ENCODE measurements at places on chromosomes 2 and 18.

DNA sequence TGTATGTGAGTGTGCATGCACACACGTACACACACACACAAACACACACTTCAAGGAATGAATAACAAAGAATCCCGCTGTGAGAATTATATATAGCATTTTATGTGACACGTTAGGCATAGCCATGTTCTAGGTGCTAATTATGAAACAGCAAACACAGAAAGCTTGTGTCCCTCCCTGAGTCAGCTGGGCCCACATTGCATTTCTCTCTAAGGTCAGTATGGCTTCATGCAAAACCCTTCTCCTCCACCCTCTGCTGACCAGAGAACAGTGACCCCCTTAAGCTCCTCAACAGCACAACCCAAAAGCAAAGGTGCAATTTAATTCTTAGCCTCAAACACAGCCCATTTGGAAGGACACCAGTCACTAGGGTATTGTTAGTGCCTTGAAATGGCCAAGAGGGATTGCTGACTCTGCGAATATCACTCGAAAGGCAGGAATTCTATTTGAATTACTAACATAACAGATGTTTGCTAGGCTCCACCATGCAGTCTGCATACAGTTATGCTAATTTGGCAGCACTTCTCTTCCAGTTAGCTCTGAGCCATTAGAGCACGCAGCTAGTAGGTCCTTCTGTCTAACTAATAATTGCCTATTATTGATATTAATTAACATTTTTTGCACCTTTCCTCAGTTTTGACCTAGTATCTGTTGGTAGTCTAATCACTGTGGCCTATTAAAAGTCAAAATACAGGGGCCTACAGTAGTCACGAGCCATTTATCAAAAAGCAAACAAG lies 149.0 kb downstream of the LNPK start:
- DNase-seq = no peak

GRCh38 chr2:160533482-160533881 lies 39.9 kb upstream of the RBMS1 start:
- DNase-seq = no peak

DNA sequence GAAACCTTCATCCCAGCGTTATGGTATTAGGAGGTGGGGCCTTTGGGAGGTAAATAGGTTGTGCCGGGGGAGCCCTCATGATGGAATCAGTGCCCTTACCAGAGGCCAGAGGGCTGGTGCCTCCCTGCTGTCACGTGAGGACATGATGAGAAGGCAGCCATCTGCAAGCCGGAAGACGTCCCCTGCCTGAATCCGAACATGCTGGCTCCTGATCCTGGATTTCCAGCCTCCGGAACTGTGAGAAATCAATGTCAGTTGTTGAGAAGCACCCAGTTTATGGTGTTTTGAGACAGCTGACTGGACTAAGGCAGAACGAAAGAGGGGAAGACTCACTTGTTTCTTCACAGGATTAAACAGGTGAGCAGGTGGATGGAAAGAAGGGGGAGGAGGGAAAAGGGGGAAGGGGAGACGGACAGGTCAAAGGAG lies 13.0 kb upstream of the KLF11 start:
- no peak for DNase-seq

DNA sequence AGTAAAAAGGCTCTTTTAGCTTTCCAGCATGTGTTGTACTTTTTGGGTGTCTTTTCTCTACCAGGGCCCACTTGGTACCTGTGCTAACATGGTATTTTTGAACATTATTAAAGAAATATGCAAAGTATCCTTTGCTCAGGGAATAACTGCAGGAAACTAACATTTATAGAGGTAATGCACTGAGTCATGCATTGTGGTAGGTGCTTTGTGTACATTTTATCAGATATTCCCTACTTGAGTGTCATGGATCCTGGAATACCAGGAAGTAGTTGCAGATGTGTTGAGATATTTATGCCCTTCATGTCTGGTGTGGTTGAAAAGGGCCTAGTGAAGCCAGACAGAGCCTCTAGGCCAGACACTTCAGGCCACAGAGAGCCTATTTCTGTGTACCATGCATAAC lies 215.5 kb upstream of the CYRIA start:
- DNase-seq = no peak

DNA sequence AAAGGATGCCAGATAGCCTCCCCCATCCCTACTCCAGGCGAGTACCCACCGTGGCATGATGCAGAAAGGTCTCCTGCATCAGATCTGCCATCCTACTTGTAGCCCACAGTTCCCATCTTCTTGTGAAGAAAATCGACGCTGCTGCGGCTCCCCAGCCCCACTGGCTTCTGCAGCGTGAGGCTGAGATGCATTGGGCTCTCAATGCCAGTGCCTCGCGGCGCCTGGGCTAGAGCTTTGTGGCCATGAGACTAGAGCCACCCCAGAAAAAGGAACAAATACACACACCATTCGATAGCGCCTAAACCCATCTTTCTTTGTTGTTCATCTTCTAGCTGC lies 2.8 kb downstream of the NOL4 start:
- DNase-seq = no peak

GRCh38 chr18:57759650-57760049 lies 43.5 kb downstream of the ATP8B1 start:
- no peak for DNase-seq

DNA sequence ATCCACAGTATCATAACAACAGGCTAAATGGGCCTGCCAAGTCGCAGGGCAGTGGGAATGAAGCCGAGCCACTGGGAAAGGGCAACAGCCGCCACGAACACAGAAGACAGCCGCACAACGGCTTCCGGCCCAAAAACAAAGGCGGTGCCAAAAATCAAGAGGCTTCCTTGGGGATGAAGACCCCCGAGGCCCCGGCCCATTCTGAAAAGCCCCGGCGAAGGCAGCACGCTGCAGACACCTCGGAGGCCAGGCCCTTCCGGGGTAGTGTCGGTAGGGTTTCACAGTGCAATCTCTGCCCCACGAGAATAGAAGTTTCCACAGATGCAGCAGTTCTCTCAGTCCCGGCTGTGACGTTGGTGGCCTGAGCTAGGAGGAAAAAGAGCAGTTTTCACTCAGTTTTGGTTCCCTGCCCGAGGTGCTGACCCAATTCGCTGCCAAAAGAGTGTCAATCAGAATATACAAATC lies 32.2 kb downstream of the KCTD18 start:
- DNase-seq = no peak

Data from GM04503 (cell line).